Left cardiac atrium (tissue), 4 donors: ENCODE measurements at places on chromosomes 13 and 19. TPM values are rescaled to one million over a fixed set of nuclear protein-coding genes. Genes with fewer than 3 reads are reported as not detected.

DNA sequence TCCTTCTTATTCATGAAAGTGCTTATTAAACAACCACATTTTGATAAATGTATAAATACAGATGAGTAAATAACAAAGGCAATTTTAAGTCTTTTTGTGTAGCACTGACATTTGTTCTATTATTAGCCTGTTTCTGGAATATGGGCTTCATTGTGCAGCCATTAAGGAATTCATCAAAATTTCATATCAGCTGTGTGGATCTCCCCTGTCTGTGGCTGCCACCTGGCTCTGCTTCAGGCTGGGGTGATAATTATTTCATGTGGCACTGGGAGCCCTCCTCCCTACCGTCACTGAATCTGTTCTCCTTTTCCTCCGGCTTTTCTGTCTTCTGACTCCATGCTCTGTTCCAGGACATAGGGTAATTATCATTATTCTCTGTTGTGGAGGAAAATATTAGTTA is 57.1 kb downstream of the LMO7 start:
- no peak for DNase-seq

DNA sequence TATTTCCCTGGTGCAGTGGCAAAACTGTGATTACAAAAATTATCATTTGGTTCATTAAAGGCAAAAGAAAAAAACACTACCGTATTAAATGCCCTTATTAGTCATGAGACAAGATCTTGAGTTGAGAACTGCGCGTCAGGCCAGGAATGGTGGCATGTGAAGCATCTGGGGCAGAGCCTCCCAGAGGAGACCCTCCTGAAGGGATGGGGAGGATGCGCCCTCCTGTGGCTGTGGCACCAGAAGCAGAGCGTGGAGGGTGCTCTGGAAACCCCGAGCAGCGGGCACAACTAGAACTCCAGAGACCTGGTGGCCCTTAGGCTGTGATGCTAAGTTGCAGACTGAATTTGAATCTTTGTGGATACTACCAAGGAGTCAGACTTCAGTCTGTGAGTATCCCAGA is 11.5 kb downstream of the CUL4A start:
- no peak for DNase-seq

DNA sequence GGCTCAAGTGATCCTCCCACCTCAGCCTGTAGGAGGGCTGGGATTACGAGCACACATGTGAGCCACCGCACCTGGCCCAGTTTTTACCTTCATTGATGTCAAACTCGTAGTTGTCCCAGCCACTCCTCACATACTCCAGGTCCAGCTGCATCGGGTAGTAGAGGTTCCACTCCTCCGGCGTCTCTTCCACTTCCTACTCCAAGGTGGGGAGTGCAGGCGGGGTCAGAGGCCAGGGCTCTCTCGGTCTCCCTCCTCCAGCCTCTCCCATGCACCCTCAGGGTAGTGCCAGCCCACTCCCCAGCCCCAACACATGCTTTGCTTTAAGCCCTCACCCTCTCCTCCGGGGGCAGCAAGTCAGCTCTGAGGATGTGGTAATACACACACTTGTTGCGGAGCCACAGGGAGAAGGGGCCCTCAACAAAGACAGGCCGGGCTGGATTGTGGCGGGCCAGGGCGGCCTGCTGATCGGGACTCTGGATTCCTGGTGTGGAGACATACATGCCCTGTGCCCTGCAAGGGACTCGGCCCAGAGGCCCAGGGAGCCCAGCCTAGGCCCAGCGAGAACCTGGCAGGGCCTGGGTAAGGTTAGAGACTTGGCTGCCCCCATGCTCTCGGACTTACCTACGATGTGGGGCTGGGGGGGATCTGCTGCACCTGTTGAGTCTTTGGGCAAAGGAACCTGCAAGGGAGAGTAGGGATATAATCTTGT is 1.9 kb upstream of the ZNF653 start:
- DNase-seq: no peak

GRCh38 chr13:113155201-113155600 is 3.2 kb upstream of the PROZ start:
- DNase-seq: no peak

DNA sequence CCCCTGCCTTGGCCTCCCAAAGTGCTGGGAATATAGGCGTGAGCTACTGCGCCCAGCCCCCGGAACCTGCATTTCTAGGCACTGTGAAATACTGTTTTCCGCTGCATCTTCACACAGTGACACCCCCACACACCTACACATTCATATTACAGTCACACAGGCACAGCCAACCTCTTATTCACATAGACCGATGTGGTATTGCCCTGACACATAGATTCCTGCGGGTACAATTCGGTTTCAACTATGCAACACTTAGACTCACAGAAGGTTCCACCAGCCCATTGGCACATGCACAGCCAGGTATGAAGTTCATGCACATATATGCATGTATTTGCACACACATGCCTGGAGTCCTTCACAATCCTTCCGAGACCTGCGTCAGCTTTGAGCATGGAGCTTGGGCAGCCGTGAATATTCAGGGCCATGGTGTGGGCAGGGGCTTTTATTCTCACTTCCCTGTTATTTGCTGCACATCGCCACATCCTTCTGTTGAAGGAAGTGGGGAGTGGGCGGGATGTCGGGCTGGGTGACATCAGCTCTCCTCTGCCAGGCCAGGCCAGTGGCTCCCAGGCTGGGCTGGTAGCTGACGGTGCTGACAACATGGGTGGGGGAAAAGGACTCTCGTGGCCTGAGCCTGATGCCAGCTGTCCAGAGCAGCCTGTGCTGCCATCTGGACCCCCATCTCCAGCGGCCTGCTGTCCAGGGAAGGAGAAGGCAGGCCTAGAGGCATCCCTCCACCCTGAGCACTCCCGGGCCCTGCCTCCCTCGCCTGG is 5.4 kb upstream of the CDC37 start:
- no peak for DNase-seq

GRCh38 chr19:6030214-6030507 is 52.2 kb upstream of the RANBP3 start:
- no peak for DNase-seq

THSD8 gene
- 1.8 TPM for total RNA-seq

LILRB1 gene
- 3.1 TPM for total RNA-seq
